Activated T-helper 2 cell treated with anti-CD3 and anti-CD28 coated beads, Interferon-gamma antibody, Interleukin-2, Interleukin-4, amounts not matched to agents 10 μg/mL and 5 μg/mL and 100 μg/mL, durations not matched to agents 14 hours and 24 hours and 36 hours (primary cell): ENCODE measurements at places on chromosomes 3 and 15. TPM values are rescaled to one million over a fixed set of nuclear protein-coding genes. Genes with fewer than 3 reads are reported as not detected.

Gene LYZL4
- total RNA-seq = not detected in 2 replicates

DNA sequence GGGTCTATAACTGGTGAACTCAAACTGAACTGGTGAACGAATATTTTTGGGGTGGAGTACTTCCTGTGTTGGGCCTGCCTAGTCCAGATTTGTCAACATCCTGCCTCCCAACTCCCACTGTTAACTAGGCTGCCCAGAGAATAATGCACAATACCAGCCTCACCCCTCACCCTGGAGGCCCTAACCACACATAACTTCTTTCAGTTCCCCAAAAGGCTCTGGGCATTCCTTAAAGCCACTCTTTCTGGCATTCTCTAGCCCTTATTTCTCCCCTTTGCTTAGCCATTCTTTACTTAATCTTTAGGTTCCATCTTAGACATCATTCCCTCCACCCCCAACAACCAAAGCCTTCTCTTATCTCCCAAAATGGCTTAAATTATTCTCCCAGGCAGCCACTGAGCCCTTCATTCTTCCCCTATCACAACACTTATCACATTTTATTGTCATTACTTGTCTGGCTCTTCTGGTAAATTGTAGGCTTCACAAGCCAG lies 9.1 kb upstream of the SEC11A start:
- H3K36me3 ChIP-seq = no peaks in the 10 kb centered on the region
- no peak for DNase-seq
- H3K4me1 ChIP-seq = peaks cover 34% of the 10 kb centered on the region
- peak overlapping the region; percentile 80 for H3K27ac ChIP-seq
- no peak overlapping the region for H3K4me3 ChIP-seq
- no peaks in the 10 kb centered on the region for H3K27me3 ChIP-seq

Gene CFAP91
- not detected in 2 replicates for total RNA-seq

- no peaks in the 10 kb centered on the region for H3K36me3 ChIP-seq
- no peak overlapping the region for H3K4me3 ChIP-seq
- no peak overlapping the region for H3K27ac ChIP-seq
- H3K4me1 ChIP-seq = peaks cover 25% of the 10 kb centered on the region
- H3K27me3 ChIP-seq = no peaks in the 10 kb centered on the region
- no peak for DNase-seq
These were observed 16.0 kb upstream of the MYO1E start for GRCh38 chr15:59388670-59389069.

Gene DYNC1LI1
- total RNA-seq = 38.2 and 40.6 TPM in 2 replicates

DNA sequence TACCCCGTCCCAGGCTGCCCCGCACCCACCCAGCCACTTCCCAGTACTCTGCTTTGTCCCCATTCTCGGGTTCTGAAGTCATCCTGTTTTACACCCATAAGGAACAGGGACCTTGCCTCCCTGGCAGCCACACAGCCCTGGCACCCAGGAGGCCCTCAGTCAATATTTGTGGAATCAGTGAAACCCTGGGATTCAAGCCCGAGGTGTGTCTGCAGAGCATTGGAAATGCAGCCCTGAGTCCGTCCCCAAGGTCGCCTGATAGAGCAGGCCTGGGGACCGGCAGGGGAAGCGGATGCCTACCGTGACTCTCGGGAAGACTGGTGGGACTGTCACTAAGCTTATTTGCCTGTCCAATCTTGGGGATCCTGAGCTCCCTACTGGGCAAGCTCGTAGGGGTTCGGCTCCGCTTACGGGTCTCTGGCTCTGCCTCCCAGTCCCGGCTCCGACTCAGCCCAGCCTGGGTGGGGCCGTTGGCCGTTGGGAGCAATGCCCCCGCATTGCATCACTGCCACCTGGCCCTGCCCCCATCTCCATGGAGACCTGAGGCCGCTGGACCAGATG lies 64.4 kb upstream of the TAMM41 start:
- H3K27ac ChIP-seq = no peak overlapping the region
- DNase-seq = no peak
- H3K27me3 ChIP-seq = no peaks in the 10 kb centered on the region
- no peak overlapping the region for H3K4me3 ChIP-seq
- no peaks in the 10 kb centered on the region for H3K4me1 ChIP-seq
